Stimulated activated CD8-positive, alpha-beta memory T cell treated with anti-CD3 and anti-CD28 coated beads, Interleukin-15, amount 100 ng/mL, for 1 hour (primary cell): ENCODE measurements at places on chromosomes 3 and 15.

GRCh38 chr3:156643729-156644389 lies 30.5 kb upstream of the TIPARP start:
- no peak for DNase-seq

DNA sequence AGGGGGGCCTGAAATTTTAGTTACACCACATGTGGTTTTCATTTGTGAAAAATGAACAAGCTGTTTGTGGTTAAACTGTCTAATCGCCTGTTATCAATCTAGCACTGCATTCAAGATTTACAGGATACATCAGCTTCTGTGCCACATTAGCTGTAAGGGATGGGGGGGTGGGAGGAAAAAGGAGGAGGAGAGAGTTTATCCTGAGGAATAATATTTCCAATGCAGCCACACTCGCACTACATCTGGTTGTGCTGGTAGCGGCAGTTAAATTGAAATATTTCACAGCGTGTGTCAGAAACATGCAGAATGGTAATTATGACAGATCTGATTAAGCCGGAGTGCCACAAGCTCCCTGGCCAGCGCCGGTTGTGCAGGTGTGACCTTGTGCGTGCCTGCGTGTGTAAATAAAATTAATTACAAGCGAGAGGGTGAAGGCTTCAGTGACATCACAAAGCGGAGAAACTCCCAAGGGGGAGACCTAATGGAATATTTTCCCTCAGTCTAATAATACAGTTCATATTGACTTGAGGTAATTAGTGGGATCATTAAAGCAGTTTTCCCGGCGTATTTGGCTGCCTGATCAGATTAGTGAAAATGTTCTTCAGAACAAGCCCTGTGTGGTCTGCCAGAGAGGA lies 55.5 kb downstream of the SATB1 start:
- no peak for DNase-seq

- no peak for DNase-seq
These were observed 1.9 kb upstream of the MEX3B start for GRCh38 chr15:82047453-82048400.

- DNase-seq, result no peak
These were observed 217.0 kb downstream of the P3H2 start for GRCh38 chr3:189903562-189904250.

DNA sequence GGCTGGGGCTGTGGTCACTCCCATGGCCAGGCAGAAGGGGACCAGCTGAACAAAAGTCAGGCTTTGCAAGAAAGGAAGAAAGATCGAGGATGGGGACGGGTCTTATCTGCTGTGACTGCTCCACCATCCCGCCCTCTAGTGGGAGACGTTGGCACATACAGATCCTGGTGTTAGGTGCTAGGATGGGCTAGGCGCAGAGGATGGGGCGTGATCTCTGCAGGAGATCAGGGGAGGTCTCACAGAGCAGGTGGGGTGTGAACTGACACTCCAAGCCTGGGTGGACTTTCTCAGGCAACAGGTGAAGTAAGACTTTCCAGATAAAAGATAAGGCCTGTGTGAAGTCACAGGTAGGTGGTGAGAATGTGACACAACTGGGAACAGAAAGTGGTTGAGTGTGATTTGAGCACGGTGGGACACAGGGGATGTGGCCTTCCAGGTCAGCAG lies 141.9 kb upstream of the SMAD3 start:
- DNase-seq, result no peak

- DNase-seq, result no peak
These were observed 61.5 kb upstream of the FNDC3B start for GRCh38 chr3:171977860-171978259.

GRCh38 chr3:100289339-100289738 lies 28.5 kb downstream of the TBC1D23 start:
- no peak for DNase-seq

GRCh38 chr15:66269326-66270090 lies 16.0 kb upstream of the MEGF11 start:
- DNase-seq, result no peak

- DNase-seq, result no peak
These were observed 1129.3 kb downstream of the NAALADL2 start for GRCh38 chr3:175988401-175988800.

GRCh38 chr3:37458162-37459120 lies 284.1 kb upstream of the LRRFIP2 start:
- no peak for DNase-seq

DNA sequence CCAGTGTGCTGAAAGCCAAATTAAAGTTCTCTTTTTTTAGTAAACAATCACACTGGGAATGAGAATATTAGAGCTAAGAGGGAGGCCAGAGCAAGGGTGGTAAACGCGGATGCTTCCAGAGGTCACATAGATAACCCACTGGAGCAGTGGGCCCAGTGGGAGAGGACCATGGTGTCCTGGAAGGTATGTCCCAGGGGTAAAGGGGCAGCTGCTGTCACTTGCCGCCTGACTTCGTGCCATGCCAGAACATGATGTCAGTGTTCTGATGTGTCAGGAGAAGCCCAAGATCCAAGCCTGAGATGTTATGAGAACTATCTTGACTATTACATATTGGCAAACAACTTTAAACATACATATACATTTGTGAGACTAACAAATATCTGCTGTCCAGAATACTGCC lies 211.9 kb upstream of the IL12A start:
- DNase-seq, result no peak

DNA sequence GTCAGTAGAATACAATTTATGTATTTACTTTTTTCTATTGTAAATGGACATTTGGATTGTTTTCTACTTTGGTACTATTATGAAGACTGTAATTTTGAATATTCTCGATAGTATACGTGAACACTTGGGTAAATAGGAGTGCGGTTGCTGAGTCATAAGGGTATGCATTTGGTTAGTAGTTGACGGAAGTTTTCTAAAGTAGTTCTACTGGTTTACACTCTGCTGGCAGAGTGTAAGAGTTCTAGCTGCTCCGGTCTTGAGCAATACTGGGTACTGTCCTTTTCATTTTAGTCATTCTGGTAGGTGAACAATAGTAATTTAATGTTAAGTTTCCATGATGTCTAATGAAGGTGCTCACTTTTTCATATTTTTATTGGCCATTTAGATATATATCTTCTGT lies 70.0 kb downstream of the MEF2A start:
- no peak for DNase-seq

DNA sequence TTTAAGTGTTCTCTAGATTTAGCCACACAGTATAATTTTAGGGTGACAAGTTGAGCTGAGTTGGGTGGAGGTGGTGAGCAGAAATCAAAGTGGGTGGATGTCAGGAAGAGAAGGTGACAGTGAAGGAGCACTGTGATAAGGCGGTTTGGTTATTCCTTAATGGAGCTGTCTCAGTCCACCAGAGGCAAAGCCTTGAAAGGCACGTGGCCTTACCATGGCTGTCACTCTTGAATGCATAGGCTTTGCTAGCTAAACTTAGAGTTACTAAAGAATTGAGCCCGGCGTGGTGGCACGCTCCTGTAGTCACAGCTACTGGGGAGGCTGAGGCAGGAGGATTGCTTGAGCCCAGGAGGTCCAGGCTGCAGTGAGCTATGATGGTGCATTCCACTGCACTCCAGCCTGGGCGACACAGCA lies 560 bp upstream of the TTLL13 start:
- no peak for DNase-seq

- no peak for DNase-seq
These were observed 3.0 kb downstream of the DZIP1L start for GRCh38 chr3:138112362-138112761.

GRCh38 chr3:139108253-139108969 lies 63.7 kb upstream of the PRR23C start:
- DNase-seq, result no peak

DNA sequence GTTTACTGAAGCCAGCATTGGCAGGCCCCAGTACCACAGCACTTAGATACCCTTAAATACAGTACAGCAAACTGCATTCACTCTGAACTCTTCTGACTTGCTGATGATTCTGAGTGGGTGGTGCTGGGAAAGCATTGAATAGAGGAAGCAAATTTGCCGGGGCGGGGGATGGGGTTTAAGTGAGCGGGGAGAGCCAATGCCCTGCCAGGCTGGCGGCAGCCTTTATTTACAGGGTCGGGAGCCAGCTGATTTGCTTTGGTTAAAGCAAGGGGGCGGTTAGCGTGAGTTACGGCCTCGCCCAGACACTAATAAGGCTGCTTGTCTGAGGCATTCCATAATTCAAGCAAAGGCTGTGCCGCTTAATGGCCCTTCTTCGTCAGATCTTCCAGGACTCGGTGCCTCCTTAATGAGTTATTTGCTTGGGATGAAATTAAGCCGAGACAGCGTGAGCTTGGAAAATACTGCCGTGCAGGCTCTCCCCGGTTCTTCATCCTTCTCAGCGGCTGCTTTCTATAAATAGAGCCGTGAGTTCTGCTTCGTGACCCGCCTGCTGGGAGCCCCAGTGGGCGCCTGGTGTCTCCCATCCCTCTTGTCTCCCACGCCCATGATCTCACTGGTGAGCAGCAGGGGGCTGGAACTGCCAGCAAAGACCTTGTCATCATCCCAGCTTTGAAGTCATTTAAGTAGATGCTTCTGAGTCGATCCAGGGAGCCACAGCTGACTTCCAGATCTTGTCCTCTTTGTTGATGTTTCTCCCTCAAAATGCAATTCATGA lies 25.8 kb downstream of the SPSB4 start:
- DNase-seq, result no peak

DNA sequence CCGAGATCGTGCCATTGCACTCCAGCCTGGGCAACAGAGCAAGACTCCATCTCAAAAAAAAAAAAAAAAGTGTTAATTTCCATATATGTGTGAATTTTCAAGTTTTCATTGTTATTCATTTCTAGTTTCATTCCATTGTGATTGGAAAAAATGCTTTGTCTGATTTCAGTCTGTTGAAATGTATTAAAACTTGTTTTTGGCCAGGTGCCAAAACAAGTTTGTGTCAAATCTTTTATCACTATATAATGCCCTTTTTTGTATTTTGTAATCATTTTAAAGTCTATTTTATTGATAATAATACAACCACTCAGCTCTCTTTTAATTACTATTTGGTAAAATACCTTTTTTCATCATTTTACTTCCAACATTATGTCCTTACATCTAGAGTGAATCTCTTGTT lies 42.5 kb downstream of the TFRC start:
- DNase-seq, result no peak

- no peak for DNase-seq
These were observed 139.1 kb downstream of the FBLN2 start for GRCh38 chr3:13688034-13688433.

DNA sequence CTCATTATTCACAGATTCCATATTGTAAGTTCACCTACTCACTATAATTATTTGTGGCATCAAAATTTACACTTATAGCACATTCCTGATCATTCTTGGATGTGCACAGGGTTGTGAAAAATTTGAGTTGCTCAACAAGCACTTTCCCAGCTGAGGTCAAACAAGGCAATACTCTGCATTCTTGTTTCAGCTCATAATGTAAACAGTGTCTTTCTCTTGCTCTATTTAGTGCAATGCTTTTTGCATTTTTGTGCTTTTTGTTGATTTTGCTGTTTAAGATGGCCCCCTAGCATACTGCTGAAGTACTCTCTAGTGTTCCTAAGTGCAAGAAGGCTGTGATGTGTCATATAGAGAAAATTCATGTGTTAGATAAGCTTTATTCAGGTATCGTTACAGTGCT lies 66.7 kb upstream of the TNIK start:
- no peak for DNase-seq

DNA sequence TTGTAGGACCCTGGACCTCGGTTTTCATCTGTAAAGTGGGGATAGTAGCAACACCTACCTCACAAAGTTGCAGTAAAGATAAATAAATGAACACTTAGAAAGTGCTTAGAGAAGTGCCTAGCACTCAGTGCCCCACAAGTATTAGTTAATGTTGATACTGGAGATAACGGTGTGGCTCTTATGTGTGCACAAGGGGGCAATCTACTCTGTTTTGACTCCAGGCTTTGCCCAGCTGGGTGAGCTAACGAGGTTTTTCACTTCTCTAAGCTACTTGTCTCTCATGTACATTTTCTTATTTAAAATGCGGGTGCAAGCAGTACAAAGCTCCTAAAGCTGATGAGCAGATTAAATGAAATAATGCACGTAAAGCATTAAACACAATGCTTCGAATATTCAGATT lies 193.5 kb upstream of the ICE2 start:
- DNase-seq, result no peak

- DNase-seq, result no peak
These were observed 142.0 kb upstream of the ATP2B2 start for GRCh38 chr3:10647376-10647775.

GRCh38 chr3:55750525-55750924 lies 263.4 kb upstream of the WNT5A start:
- DNase-seq, result no peak

- no peak for DNase-seq
These were observed 3.0 kb upstream of the ZNF774 start for GRCh38 chr15:90349072-90349471.

DNA sequence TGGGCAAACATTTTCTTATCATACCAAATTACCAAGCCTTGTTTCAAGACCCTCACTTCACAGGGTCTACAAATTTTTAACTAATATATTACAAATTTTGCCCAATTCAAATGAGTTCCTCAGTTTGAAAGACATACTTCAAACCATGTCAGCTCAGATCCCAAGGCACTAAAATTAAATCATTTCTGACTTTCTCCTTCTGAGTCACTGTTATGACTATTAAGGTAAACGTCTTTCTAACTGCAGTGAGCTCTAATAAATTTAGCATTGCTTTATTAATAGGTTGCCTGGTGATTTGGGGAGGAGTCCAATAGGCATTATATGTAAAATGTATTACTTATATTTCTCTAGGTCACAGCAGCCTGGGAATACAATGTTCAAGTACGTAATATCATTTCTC lies 158.2 kb upstream of the ARHGEF26 start:
- no peak for DNase-seq

DNA sequence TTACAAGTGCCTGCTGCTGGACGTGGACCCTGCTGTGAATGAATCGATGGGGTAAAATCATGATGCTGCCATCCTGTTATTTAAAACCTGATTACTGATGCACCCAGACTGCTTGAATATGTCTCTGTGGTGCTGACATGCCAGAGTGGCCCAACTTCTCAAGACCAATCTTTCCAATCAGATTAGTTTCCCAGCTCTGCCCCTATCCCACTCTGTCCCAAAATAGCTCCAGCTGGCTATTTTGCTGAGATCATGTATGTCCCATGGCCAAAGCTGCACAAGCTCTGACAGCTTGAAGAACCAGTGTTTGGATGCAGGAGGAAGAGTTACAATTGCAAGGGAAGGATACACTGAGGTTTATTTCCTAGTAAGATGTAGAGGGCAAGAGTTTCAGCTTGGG lies 153.6 kb downstream of the TMEM108 start:
- DNase-seq, result no peak

GRCh38 chr3:184808021-184808420 lies 3.9 kb upstream of the VPS8 start:
- DNase-seq, result no peak

DNA sequence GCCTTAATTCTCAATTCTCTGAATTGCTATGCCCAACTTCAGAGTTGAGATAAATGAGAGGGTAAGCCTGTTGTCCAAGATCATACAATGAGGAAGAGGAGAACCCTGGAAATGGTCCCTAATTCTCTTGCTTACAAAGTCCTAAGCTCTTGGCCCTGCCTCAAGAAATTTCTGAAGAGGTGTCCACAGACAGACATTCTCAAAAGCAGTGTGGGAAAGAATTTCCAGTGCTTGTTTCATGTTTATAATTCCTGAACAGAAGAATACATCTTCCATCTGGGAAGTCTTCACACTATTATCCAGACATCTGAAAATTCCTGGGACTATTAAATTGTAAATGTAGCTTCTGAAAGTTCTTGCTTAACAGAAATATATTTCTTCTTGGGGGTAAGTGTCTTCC lies 166.8 kb upstream of the LRTM1 start:
- no peak for DNase-seq
